Stimulated activated CD4-positive, alpha-beta T cell treated with anti-CD3 and anti-CD28 coated beads, TNF-alpha, amount 100 ng/mL, for 24 hours (primary cell): ENCODE measurements at places on chromosomes 3 and 15.

DNA sequence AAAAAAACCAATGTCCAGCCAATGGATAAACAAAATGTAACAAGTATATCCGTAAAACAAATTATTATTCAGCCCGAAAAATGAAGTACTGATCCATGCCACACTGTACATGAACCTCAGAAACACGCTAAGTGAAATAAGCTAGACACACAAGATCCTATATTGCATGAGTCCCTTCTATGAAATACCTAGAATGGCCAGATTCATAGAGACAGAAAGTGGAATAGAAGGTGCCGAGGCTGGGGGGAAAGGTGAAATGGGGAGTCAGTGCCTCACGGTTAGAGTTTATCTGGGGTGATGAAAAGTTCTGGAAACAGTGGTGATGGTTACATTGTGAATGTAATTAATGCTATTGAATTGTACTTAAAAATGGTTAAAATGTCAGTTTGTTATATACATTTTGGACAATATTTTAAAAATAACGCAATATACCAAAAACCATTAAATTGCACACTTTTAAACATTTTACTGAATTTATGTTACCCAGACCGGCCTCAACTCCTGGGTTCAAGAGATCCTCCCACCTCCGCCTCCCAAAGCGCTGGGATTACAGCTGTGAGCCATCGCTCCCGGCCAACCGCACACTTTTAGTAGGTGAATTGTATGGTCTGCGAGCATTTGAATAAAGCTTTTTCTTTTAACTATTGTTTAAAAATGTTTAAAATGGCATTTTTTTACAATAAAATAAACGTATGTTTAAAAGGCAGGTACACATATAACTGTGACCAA, 2.1 kb downstream of the RNF168 start:
- no peak for DNase-seq

DNA sequence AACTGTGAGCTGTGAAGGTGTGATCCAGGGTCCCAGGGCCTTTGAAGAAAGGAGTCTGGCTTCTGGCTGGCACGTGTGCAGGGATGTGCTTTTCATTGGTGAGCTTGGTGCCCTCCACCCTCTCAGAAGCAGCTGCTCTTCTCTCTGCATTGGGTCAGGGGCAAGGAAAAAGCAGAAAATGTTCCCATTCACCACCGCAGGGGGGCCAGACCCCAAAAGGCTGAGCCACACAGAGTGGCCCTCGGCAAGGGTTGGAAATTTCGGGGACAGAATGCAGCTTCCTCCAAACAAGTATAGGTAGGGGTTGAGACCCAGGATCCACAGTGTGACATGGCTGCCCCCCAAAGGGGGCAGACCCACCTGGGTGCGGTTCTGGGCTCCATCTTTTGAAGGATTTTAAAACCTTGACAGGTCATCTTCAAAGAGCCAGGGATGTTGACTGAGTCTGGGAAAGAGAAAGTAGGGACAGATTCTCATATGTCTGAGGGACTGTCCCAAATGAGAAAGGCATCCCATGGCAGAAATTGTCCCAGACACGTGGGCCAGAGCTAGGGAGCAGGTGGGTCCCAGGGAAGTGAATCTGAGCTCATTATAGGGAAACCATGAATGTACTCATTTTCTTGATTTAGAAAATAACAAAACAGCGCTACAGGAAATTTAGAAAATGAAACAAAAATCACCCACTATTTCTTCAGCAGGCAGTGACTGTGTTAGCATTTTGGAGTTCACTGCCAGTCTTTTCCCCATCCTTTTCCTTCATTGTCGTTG, 2.7 kb downstream of the CSK start:
- no peak for DNase-seq

DNA sequence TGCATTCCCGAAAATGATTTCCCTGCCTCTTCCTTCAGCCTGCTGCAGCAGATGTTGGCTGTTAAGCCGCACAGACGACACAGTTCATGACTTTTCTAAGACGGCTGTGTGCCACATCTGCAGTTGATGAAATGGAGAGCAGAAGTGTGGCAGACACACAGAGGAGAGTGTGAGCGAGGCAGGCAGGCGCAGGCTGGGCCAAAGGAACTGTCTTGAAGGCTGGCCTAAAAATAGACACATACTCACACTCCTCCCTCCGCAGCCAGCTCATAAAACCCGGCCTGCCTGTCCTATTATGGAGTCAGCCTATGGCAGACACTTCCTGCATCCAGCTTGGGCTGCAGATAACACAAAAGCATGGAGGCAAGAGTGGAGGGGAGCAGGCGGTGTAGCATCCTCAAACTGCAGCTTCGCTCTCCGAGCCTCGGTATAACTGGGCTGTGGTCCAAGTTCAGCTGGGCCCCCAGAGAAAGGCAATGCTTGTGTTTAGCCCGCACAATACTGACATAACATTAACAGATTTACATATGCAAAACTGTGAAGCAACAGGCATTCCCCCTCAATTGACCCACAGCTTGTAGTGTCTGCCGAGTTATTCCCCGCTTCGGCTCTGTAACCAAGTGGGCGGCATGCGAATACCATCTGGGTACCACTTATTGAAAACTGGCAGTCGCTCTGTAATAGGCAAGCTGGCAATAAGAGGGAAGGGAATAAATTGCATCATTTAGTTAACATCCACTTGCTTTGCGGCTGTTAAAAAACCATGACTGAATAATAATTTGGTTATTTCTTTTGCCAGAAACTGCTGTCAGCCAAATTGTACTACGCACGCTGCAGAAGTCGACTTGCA, 40.8 kb downstream of the FOXP1 start:
- DNase-seq, result peak; percentile 2

DNA sequence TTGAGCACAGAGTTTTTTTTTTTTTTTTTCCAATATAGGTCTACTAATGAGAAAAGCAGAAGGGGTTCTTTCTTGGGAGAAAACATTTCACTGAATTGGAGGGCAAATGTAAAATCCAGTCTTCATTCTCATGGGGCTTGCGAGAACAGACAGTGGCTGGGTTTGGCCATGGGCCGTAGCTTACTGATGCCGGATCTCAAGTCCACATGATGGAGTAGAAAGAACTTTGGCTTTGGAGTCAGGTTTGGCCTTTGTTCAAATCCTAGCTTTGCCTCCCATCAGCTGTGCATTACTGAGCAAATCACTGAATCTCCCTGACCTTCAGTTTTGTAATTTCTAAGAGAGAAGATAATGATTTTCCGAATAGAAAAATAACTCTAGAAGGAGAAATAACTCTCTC, 59.7 kb downstream of the LMCD1 start:
- DNase-seq, result no peak

GRCh38 chr15:93347986-93348385, 259.0 kb upstream of the RGMA start:
- DNase-seq, result no peak
